Right atrium auricular region (tissue), 2 donors: ENCODE measurements at places on chromosomes 3 and 15.

DNA sequence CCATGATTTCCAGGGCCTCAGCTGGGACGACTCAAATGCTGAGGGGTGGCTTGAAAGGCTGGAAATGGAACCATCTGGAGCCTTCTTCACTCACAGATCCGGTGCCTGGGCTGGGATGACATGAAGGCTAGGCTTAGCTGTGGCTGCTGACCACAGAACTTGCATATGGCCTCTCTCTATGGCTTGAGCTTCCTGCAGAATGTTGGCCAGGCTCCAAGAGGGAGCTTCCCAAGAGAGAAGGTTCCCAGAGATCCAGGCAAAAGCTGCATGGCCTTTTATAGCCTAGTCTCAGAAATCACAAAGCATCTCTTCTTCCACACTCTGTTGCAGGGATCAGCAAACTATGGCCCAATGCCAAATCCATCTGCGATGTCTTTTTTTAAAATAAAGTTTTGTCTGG, 44.8 kb downstream of the GATM start:
- H3K27ac ChIP-seq, result no peak overlapping the region
- H3K27me3 ChIP-seq, result no peaks in the 10 kb centered on the region
- no peaks in the 10 kb centered on the region for H3K36me3 ChIP-seq
- no peak for DNase-seq

DNA sequence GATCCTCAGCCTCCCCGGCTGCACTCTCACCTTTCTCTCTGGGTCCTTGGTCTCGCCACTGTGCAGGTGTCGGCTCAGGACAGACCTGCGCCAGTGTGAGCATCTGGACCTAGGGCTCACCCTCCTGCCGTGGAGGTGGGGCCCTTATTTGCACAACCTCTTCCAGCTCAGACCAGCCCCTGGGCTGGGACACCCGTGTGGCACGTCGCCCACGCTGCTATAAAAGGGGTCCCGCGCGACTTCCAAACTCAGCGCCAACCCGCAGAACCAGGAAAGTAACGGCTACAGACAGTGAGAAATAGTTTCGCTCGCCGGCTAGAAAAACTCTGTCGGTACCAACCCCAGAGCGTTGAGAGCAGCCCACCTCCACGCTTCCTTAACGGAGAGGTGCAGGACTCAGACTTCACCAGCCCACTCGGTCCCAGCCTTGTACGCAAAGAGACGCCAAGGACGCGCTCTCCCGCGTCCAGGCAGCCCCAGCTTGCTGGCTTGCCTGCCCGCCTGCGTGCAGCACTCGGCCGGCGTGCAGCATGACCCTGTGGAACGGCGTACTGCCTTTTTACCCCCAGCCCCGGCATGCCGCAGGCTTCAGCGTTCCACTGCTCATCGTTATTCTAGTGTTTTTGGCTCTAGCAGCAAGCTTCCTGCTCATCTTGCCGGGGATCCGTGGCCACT, at the start of the genes DUOX2 and DUOXA2:
Gene DUOX2 (minus strand): TSS at position 97 of the 675 bp plus-strand sequence. CDS start 761 bp downstream, outside the sequence.
Gene DUOXA2 (plus strand): TSS at position 251 of the 675 bp plus-strand sequence. CDS start 280 bp downstream, at position 531.
- H3K27ac ChIP-seq, result no peak within 1 kb of the TSS
- H3K36me3 ChIP-seq, result no peaks in the 10 kb centered on the region
- DNase-seq, result no peak

DNA sequence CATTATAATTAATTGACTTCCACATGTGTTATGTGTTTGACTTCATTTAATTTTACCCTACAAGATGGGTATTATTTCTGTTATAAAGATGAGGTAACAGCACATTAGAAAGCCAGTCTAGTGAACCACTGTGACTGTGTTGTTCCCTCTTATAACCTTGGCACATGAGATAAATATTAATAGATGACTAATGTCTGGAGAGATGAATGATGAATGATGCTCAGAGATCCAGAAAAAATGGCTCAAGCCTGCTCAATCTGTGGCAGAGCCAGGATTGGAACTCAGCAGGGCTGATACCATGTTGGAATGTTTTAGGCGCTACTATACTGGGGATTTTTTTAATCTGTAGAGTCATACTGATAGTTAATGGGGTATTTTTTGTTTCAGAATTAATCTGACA, 118.8 kb upstream of the PTX3 start:
- H3K36me3 ChIP-seq, result no peaks in the 10 kb centered on the region
- no peaks in the 10 kb centered on the region for H3K4me1 ChIP-seq
- H3K4me3 ChIP-seq, result no peak overlapping the region
- no peaks in the 10 kb centered on the region for H3K27me3 ChIP-seq

GRCh38 chr3:100759159-100759558, 49.9 kb downstream of the TFG start:
- H3K4me1 ChIP-seq, result no peaks in the 10 kb centered on the region
- DNase-seq, result no peak
- no peak overlapping the region for H3K27ac ChIP-seq
- H3K4me3 ChIP-seq, result no peak overlapping the region

DNA sequence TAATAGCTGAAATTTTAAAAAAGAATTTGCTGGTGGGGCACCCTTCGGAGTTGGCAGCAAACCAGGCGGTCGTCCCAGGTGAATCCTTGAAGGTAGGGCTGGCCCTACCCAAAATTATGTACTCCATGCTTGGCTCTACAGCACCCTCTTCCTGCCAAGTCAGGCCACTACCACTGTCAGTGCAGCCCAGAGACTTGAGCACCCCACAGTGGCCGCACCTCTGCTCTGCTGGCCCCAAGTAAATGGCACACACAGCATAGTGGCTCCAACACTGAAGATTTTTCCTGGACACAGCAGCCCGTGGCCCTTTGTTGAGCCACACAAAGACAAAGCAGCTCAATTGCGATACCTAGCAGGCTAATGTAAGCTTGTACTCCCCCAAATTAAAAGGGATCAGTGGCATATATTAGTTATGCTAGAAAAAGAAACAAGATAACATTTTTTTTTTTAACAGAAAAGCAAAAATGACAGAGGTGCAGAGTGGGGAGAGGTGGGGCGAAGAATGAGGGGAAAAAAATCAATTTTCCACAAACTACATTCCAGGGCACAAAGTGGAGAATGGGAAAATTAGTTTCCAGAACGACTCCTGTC, 250.5 kb downstream of the UACA start:
- H3K36me3 ChIP-seq, result no peaks in the 10 kb centered on the region
- H3K27me3 ChIP-seq, result no peaks in the 10 kb centered on the region

GRCh38 chr15:82371656-82372055, 22.4 kb upstream of the GOLGA6L10 start:
- no peak for DNase-seq
- no peaks in the 10 kb centered on the region for H3K4me1 ChIP-seq
- no peaks in the 10 kb centered on the region for H3K27me3 ChIP-seq
- no peak overlapping the region for H3K4me3 ChIP-seq
- H3K36me3 ChIP-seq, result no peaks in the 10 kb centered on the region

DNA sequence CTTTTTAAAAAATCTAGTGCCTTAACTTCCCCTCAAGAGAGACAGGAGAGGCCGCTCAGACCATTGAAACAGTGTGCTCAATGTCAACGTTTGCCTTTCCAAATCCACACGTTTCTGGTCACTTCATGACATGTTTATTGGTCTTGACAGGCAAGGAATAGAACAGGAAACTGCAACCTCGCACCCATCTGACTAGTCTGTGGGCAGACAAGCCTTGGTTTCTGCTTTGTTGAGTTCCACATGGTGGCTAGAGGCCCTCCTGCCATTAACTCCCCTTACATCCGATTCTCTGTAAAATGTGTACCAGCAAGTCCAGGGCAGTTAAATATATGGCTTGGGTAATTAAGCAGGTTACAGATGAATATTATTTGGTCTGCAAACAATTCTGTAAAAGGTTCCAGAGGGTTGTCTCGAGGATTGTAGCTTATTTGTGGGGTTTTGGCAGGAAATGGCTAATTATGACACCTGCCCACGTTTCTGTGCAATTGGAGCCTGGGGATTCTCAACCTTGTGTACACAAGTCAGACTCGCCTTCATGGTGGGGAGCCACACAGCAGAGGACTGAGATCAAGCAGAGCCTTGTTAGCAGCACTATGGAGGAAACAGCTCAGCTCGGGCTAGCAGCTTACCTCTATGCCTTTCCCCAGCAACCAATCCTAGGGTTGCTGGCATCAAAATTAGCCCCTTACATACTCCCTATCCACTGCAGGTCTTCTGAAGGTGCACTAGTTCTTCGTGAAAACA, 317.5 kb upstream of the IGF1R start:
- no peaks in the 10 kb centered on the region for H3K27me3 ChIP-seq
- no peaks in the 10 kb centered on the region for H3K36me3 ChIP-seq
- H3K4me1 ChIP-seq, result no peaks in the 10 kb centered on the region
- peak; percentile 52 for DNase-seq

- DNase-seq, result no peak
- no peak overlapping the region for H3K4me3 ChIP-seq
- peak overlapping the region; percentile 23 for H3K27ac ChIP-seq
- H3K4me1 ChIP-seq, result peaks cover 51% of the 10 kb centered on the region
These were observed 49.4 kb downstream of the RBMS3 start for GRCh38 chr3:29329986-29330890.

- H3K27ac ChIP-seq, result no peak overlapping the region
- H3K27me3 ChIP-seq, result no peaks in the 10 kb centered on the region
- H3K4me1 ChIP-seq, result no peaks in the 10 kb centered on the region
- H3K36me3 ChIP-seq, result no peaks in the 10 kb centered on the region
These were observed 103.9 kb upstream of the AKAP13 start for GRCh38 chr15:85276508-85276907.

DNA sequence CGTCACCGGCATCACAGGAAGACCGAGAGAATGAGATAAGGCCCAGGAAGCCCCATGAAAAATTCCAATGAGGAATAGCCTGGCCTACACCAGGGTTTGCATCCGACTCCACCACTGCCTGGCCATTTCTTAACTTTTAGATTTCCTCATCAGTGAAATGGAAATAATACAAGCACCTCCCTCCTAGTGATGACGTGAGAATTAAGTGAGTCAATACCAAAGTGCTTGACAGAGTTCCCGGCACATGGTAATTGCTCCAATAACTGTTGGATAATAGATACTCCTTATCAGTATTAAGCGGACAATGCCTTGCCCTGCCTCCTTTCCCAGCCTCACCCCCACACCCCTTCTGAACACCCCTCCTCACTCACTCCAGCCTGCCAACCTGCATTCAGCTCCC, 105.4 kb downstream of the TLE3 start:
- H3K4me3 ChIP-seq, result no peak overlapping the region
- DNase-seq, result no peak
- H3K4me1 ChIP-seq, result no peaks in the 10 kb centered on the region
- no peak overlapping the region for H3K27ac ChIP-seq

- no peaks in the 10 kb centered on the region for H3K4me1 ChIP-seq
- no peak overlapping the region for H3K4me3 ChIP-seq
- no peaks in the 10 kb centered on the region for H3K36me3 ChIP-seq
- no peak overlapping the region for H3K27ac ChIP-seq
- no peaks in the 10 kb centered on the region for H3K27me3 ChIP-seq
These were observed 169.7 kb downstream of the RAP2B start for GRCh38 chr3:153331676-153332075.

GRCh38 chr15:72289597-72290325, 17.4 kb upstream of the PARP6 start:
- DNase-seq, result no peak
- no peak overlapping the region for H3K27ac ChIP-seq
- H3K27me3 ChIP-seq, result no peaks in the 10 kb centered on the region
- no peaks in the 10 kb centered on the region for H3K4me1 ChIP-seq
- no peak overlapping the region for H3K4me3 ChIP-seq

GRCh38 chr15:57111002-57111401, 192.6 kb downstream of the TCF12 start:
- H3K27ac ChIP-seq, result no peak overlapping the region
- no peaks in the 10 kb centered on the region for H3K27me3 ChIP-seq
- no peak overlapping the region for H3K4me3 ChIP-seq

DNA sequence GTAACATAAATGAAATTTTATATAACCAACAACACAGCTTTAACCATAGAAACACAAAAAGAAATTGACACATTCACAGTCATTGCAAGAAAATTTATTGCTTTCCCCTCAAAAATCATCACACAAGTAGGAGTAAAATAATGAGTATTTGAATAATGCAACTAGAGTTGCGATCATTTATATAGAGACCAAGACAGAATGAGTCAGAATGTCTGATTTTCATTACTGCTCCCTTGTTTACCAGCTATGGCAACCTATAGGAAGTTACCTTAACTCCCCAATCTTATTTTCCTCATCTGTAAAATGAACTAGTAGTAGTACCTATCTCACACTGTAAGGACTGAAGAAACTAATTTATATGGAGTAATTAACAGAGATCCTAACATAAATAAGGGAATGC, 105.4 kb upstream of the CTDSPL start:
- no peaks in the 10 kb centered on the region for H3K27me3 ChIP-seq
- DNase-seq, result no peak
- no peak overlapping the region for H3K27ac ChIP-seq
- no peaks in the 10 kb centered on the region for H3K4me1 ChIP-seq

- H3K4me3 ChIP-seq, result no peak overlapping the region
- DNase-seq, result no peak
- no peak overlapping the region for H3K27ac ChIP-seq
- H3K4me1 ChIP-seq, result no peaks in the 10 kb centered on the region
These were observed 195.0 kb downstream of the MAGI1 start for GRCh38 chr3:65843732-65844131.

- no peak overlapping the region for H3K4me3 ChIP-seq
- H3K27me3 ChIP-seq, result no peaks in the 10 kb centered on the region
- no peak overlapping the region for H3K27ac ChIP-seq
- no peaks in the 10 kb centered on the region for H3K36me3 ChIP-seq
- no peak for DNase-seq
These were observed 976 bp downstream of the ATP2B2 start for GRCh38 chr3:10504171-10505049.

DNA sequence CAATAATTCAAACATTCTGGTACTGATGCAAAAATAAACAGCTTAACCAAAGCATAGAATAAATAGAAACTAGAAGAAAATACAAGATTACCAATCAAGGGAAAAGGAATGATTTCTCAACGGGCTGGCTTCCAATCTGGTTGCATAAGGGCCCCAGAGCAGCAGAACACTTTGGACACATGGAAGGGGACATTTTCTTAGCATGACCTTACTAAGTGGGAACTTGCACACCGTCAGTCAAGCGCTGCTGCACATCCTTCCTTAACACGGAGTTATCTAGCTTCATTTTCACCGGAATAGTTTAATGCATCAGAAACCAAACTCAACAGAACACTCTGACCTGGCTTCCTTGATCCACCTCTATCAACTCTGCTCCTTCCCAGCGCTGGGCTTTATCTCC, 388.5 kb downstream of the VPS13C start:
- H3K27me3 ChIP-seq, result no peaks in the 10 kb centered on the region
- H3K4me3 ChIP-seq, result no peak overlapping the region
- H3K4me1 ChIP-seq, result no peaks in the 10 kb centered on the region
- H3K27ac ChIP-seq, result no peak overlapping the region
- H3K36me3 ChIP-seq, result no peaks in the 10 kb centered on the region

- H3K4me3 ChIP-seq, result no peak overlapping the region
- no peak for DNase-seq
- no peaks in the 10 kb centered on the region for H3K27me3 ChIP-seq
- peak overlapping the region; percentile 88 for H3K27ac ChIP-seq
- H3K36me3 ChIP-seq, result no peaks in the 10 kb centered on the region
- H3K4me1 ChIP-seq, result peaks cover 67% of the 10 kb centered on the region
These were observed 26.6 kb downstream of the SLC28A1 start for GRCh38 chr15:84910928-84911623.

- peaks cover 50% of the 10 kb centered on the region for H3K4me1 ChIP-seq
- DNase-seq, result no peak
- no peaks in the 10 kb centered on the region for H3K36me3 ChIP-seq
- peak overlapping the region; percentile 77 for H3K27ac ChIP-seq
- H3K27me3 ChIP-seq, result no peaks in the 10 kb centered on the region
- no peak overlapping the region for H3K4me3 ChIP-seq
These were observed 135.8 kb downstream of the THSD4 start for GRCh38 chr15:71250936-71251583.

- DNase-seq, result no peak
- peak overlapping the region; percentile 90 for H3K27ac ChIP-seq
- peaks cover 49% of the 10 kb centered on the region for H3K4me1 ChIP-seq
- peak overlapping the region; percentile 14 for H3K4me3 ChIP-seq
These were observed 989 bp upstream of the PPIB start for GRCh38 chr15:64163659-64164362.
